Left hindlimb (tissue), 1 donor: ENCODE measurements at places on chromosomes 6 and 20.

- peak; percentile 39 for DNase-seq
Measured at GRCh38 chr20:21862259-21862946, 156.9 kb downstream of the PAX1 start.

- DNase-seq = no peak
Measured at GRCh38 chr6:55049866-55050265, 124.4 kb upstream of the HCRTR2 start.

- no peak for DNase-seq
Measured at GRCh38 chr6:66230591-66230990, 523.6 kb upstream of the EYS start.

- no peak for DNase-seq
Measured at GRCh38 chr6:100430962-100431361, 33.8 kb downstream of the SIM1 start.

- no peak for DNase-seq
Measured at GRCh38 chr6:4964675-4965561, 38.9 kb downstream of the RPP40 start.

DNA sequence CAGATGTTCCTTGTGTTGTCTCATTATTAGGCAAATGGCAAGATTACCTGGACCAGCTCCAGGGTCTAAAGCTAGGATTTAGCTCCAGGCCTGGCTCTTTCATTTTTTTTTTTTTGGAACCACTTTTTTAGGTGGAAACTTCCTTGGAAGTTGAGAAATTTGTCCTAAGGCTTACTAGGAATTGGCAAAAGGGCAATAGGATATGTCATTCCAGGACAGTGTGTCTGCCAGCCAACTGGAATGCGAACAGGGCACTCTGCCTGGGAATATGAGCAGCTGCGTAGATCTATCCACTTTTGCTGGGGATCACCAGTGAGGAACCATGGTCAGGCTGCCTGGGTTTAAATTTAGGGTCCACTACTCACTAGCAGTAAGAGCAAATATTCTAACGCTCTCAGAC, 304.0 kb downstream of the TSHZ2 start:
- DNase-seq = no peak

DNA sequence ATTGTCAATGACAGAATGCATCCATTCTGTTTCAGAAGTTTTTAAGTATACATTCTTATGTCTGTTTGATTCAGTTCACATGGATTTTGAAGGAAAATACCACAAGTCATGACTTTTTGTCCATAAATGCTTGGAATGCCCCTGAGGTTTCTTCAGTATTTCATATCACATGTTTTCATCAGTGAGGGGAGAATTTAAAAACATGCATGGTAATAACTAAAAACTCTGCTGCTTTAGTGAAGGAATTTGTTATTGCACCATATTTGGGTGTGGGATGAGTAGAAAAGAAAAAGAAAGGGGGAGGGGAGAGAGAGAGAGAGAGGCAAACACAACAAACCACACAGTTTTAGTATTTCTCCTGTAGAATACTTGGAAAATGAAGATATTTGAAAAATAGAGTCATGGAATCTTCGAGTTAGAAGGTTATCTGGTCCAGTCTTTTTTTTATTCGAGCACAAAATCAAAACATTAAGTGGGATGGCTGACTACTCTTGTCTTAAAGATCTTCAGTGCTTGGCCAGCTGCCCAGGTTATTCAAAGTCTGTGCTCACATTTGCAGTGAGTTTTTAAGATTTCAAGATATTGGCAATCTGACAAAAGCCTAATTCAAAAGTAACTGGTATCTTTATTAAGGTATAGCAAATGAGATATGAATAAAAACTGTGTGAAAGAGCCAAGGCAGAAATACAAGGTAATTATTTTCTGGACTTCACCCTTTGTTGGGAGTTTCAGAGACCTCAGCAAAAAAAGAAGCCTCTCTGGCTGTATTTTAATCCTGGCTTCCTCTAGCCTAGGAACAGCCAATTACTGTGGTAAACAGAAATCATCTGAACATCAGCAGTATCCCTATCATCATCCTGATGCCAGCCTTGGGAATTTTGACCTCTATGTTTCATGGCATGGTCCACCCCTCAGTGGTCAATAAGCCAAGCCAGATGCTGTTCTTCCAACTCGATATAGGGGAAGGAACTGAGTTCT, 687.9 kb upstream of the CITED2 start:
- no peak for DNase-seq

DNA sequence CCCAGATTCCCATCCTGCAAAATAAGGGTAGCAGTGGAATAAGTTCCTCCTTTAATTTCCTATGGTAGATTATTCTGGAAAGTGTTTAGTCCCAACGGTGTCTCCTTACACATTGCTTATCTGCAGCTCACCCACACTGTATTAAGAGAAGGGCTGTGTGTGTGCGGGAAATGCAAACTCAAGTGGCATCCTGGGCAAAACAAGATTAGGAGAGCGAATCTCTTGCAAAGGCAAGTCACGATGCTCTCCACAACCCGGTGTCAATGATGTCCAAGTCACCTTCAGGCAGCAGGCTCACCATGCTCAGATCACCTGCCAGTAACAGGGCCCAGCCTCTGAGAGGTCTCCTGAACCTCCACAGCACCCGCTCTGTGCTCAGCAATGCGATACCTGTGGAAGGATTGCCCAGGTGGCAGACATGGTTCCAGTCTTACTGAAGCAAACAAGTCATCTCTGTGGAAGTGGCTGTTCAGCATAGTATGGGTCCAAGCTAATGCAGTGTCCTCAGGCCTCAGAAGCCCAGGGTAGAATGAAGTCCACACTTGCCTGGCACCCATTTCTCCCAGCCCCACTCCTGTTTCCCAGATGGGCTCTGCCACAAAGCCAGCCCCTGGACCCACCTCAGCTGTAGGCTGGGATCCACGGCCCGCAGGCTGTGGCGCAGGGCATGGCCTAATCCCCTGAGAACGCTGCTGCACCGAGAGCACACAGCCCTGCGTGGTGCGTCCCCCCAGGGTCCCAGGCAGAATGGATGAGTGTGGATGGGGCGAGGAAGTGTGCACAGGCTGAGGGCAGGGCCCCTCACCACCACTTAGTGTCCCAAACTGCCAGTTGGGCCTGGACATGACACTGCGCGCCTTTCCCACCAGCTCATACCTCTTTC, 101.2 kb downstream of the PXDC1 start:
- no peak for DNase-seq

GRCh38 chr6:11229655-11230046, 2.8 kb downstream of the NEDD9 start:
- DNase-seq = no peak

DNA sequence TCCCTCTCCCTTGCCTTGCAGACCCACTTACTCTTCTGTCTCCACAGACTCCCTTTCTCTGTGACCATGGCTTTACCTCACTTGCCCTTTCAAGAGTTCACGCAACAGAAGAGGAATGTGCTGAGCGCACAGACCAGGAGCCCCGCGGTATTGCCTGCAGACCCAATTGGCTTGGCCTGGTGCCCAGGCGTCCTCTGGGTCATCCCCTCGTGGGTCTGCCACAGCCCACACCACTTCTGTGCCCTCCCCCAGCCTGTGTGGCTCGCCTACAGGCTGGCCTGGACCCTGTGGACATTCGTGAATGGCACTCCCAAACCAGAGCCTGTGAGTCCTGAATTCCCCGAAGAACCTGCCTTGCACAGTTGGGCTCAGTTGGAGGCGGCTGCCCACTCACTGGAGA, 15.3 kb upstream of the NINL start:
- DNase-seq = no peak

DNA sequence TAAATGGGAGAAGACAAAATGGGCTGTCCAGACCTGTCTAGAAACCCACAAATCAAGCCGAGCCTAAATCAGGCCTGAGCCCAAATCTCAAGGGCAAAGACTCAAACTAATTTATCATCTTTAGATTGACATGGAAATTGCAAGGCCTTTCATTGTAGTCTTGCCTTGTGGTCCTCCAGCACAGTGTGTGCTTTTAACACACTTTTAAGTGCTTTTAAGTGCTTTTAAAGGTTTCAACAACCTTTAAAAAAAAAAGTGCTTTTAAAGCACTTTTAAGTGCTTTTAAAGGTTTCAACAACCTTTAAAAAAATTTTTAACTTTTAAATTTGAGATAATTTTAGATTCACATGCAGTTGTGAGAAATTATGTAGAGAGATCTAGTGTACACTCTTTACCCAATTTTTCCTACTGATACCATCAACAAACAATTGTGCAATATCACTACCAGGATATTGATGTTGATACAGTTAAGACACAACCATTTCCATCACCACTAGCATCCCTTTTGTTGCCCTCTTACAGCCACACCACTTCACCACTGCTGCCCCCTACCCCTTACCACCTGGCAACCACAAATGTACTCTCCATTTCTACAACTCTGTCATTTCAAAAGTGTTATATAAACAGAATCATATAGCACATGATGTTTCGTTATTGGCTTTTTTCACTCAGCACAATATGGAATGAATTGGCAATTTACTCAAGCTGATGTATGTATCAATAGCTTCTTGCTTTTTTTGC, 23.1 kb upstream of the DCBLD1 start:
- DNase-seq = no peak

- DNase-seq = no peak
Measured at GRCh38 chr6:102815207-102815606, 1421.7 kb downstream of the GRIK2 start.

DNA sequence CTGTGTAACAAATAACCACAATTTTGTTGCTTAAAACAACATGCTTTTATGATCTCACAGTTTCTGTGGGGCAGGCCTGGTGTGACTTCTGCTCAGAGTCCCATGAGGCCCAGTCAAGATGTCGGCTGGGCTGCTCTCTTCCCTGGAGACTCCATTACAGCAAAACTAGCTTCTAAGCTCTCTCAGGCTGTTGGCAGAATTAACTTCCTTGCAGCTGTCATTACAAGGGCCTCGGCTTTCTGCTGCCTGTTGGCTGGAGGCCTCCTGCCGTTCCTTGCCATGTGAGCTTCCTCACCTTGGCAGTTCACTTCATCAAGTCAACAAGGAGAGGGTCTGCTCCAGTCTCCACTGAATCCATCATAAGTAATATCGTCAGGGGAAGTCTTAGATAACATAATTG, 659.2 kb downstream of the PRKN start:
- no peak for DNase-seq

GRCh38 chr6:110255211-110255750, 75.1 kb downstream of the CDC40 start:
- DNase-seq = no peak

DNA sequence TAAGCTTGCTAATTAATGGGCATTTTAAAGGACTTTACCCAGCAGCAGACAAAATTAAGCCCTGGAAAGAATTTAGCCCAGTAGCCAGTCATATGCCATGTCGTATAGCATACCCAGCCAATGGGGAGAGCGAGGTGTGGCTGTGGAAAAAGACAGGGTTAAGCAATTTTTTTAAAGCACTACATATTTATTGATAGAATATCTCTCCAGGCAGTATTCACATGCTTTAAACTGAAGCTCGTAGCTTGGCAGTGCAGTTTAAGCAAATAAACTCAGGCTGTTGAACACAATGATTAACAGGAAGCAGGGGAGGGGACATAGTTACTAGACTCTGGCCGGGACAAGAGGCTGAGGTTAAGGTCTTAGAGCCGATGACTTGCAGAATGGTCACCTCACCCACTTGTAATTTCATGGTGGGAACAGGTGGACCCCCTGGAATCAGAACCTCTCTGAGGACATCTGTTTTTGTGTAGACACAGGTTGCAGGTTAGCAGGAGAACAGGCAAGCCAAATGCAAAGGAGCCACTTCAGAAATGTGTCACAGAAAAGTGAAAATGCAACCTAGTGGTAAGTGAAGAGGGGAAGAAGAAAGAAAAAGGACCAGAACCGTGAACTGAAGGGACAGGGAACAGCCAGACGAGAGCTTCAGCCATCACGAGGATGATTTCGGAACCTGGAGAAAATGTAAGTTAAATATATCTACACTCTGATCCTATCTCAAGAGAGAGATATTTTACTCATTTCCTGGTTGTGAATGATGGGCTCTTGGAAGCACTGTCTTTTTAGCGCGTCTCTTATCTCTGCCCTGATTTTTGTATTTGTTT, 7.2 kb downstream of the GCNT2 start:
- no peak for DNase-seq

DNA sequence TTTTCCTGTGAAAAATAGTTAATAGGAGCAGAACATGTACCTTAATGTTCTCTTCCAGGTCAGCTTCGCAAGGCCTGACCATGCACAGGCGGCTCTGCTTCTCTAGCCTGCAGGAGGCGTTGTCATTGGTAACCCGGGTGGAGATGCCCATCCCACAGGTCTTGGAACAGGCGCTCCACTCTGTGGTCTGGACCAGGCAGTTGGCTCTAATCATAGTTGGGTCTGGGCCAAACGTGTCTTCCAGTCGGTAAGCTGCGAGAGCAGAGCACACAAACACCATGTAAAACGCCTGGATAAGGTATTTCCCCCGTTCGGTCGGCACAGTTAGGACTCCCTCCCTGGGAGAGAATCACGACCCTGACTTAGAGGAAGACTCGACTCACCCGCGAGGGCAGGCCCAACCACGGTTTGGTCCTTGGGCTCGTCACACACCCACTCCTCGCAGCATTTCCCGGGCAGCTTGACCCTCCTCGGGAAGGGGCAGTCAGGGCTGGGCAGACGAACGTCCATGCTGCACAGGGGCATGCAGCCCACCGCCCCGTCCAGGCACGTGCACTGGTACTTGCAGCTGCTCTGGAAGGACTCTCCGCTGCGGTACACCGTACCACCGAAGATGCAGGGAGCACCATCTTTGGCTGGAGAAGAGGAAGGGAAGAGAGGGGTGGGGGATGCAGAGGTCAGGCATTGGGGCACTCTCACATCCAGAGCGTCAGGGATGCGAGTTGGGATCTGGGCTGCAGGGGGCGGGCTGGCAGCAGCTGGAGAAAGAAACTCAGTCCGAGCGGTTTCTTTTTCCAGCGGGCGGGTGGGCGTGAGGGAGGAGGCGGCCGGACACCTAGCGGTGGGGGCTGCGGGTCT, 1.0 kb downstream of the CCN2 start:
- peak; percentile 91 for DNase-seq

GRCh38 chr6:115310156-115310555, 750.5 kb downstream of the FRK start:
- no peak for DNase-seq

DNA sequence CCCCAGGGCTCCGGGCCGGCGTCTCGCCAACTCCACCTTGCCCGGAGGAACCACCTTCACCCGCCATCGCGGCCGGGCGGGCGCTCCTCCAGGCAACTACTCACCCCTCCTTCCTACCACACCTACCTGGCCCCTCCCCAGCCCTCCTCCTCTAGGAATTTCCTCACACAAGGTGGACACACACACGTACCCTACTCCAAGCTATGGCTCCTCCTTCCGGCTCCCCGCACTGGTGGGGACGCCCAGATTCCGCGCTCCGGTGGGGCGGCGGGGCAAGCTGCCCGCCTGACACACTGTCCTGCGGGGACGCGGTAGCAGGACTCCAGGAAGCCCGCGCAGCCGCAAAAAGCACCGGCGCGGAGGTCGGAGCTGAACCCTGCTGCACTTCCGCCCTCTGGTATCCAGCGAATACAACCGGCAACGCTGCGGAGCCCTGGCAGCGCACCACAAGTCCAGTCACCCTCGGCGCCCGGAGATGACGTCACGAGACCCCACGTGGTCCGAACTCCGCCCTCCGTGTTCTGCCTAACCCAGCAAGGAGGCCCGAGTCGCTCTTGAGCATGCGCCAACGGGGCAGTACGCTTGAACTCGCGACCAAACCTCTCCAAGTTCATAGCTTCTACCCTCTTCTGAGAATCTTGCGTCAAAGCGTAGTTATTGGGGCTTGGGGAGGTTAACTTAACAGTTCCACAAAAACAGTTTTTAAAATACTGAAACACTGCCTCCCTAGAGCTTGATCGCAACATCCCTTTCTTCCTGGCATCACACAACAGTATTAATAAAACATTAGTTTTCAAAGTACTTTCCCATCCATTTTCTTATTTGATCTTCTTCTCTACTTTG, at the start of gene ATG5:
TSS of gene ATG5 (minus strand) at position 425 of the 843 bp plus-strand sequence. CDS start 9,552 bp downstream, outside the sequence.
- DNase-seq = peak; percentile 99

- DNase-seq = no peak
Measured at GRCh38 chr20:21534453-21534852, 20.6 kb upstream of the NKX2-2 start.

GRCh38 chr6:22550971-22551670, 18.2 kb upstream of the HDGFL1 start:
- peak; percentile 32 for DNase-seq
